ENCODE measurements at places on chromosomes 11 and 22.

- DNase-seq = peak; percentile 22
Observed at GRCh38 chr11:29159552-29160465, 857.0 kb downstream of the KCNA4 start.

GRCh38 chr22:23613193-23613972, 18.7 kb downstream of the DRICH1 start:
- no peak for DNase-seq

DNA sequence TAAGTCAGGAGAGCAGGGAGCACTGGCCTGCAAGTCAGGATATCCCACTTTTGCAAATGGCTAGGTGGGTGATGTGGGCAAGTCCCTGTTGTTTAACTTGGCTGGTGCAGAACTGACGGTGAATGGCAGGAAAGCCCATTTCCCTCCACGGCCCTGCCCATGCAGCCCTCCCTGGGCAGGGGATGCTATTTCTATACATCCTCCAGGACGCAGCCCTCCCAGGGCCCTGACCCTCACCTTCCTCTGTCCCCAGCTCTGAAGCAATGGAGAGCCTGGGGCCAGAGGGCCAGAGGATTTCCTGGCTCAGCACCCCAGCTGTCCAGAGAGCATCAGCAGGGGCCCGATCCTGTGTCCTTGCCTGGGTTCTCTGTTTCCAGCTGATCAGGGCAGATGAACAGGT, 91.3 kb downstream of the TSPAN18 start:
- no peak for DNase-seq

DNA sequence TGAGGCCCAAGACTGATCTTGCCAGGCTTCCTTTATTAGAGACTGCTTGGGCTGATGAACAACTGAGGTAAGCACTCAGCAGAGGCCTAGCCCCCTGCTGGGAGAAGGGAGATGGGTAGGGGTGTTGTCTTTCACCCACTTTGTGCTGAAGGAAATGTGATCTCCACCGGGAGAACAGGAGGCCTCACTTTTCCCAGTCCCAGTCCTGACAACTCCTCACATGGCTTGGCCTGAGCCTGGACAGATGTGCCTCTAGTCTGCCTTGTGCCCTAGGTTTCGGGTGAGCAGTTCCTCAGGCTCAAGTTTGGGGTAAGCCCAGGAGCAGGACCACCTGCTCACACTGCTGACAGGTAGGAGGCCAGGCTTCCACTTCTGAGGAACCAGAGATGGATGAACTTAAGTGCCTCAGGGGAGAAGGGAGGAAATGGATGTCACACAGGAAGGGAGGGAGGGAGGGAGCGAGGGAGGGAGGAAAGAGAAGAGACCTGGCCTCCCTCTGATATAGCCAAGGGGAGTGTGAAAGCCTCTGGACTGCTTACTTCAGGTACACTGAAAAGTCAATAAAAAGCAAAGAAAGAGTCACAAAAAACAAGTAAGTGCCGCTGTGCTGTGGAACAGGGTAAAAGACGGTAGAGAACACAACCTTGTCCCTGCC, 8.1 kb downstream of the CLPB start:
- DNase-seq = no peak

Data from hematopoietic multipotent progenitor cell treated with erythropoietin and hydrocortisone succinate and interleukin-3 and kit ligand, for 8 days (in vitro differentiated cells).